ENCODE measurements at places on chromosomes 6 and 20. TPM values are rescaled to one million over a fixed set of nuclear protein-coding genes. Genes with fewer than 3 reads are reported as not detected.

GRCh38 chr20:10671221-10671918 is 2.4 kb downstream of the JAG1 start:
- peaks cover 37% of the 10 kb centered on the region for H3K4me1 ChIP-seq
- H3K27ac ChIP-seq, result peak overlapping the region; percentile 59
- peaks cover 3% of the 10 kb centered on the region for H3K27me3 ChIP-seq
- no peak for DNase-seq
- H3K4me3 ChIP-seq, result peak overlapping the region; percentile 87
- peaks cover 19% of the 10 kb centered on the region for H3K36me3 ChIP-seq

- H3K4me3 ChIP-seq, result no peak overlapping the region
- H3K4me1 ChIP-seq, result peaks cover 13% of the 10 kb centered on the region
- H3K27ac ChIP-seq, result no peak overlapping the region
Measured at GRCh38 chr6:54072635-54073313, 38.5 kb upstream of the MLIP start.

GRCh38 chr6:129009851-129010250 is 126.9 kb downstream of the LAMA2 start:
- no peaks in the 10 kb centered on the region for H3K36me3 ChIP-seq
- H3K27me3 ChIP-seq, result no peaks in the 10 kb centered on the region
- no peak for DNase-seq
- H3K27ac ChIP-seq, result no peak overlapping the region
- peaks cover 28% of the 10 kb centered on the region for H3K4me1 ChIP-seq

Gene TBX18
- total RNA-seq, result 8.2 TPM

GRCh38 chr6:160071805-160072690 is 49.6 kb upstream of the SLC22A1 start:
- H3K27me3 ChIP-seq, result no peaks in the 10 kb centered on the region
- no peak overlapping the region for H3K27ac ChIP-seq
- no peaks in the 10 kb centered on the region for H3K4me1 ChIP-seq
- peaks cover 50% of the 10 kb centered on the region for H3K36me3 ChIP-seq
- no peak overlapping the region for H3K4me3 ChIP-seq
- DNase-seq, result no peak

GRCh38 chr6:105109955-105110895 is 69.6 kb downstream of the POPDC3 start:
- H3K36me3 ChIP-seq, result peaks cover 18% of the 10 kb centered on the region
- no peak for DNase-seq
- peaks cover 11% of the 10 kb centered on the region for H3K4me1 ChIP-seq
- no peak overlapping the region for H3K4me3 ChIP-seq
- H3K27ac ChIP-seq, result no peak overlapping the region

- H3K36me3 ChIP-seq, result peaks cover 33% of the 10 kb centered on the region
- H3K27ac ChIP-seq, result no peak overlapping the region
- DNase-seq, result no peak
- no peak overlapping the region for H3K4me3 ChIP-seq
Measured at GRCh38 chr6:56567501-56567900, 75.2 kb downstream of the DST start.

- H3K36me3 ChIP-seq, result no peaks in the 10 kb centered on the region
- peaks cover 4% of the 10 kb centered on the region for H3K4me1 ChIP-seq
- H3K4me3 ChIP-seq, result no peak overlapping the region
- peaks cover 15% of the 10 kb centered on the region for H3K27me3 ChIP-seq
- H3K27ac ChIP-seq, result no peak overlapping the region
- DNase-seq, result no peak
Measured at GRCh38 chr6:141700819-141701218, 431.9 kb upstream of the GJE1 start.

Gene FABP7
- total RNA-seq, result 1.2 TPM

GRCh38 chr20:41617059-41617901 is 897 bp downstream of the CHD6 start:
- peaks cover 3% of the 10 kb centered on the region for H3K36me3 ChIP-seq
- DNase-seq, result no peak
- H3K27ac ChIP-seq, result peak overlapping the region; percentile 85
- peak overlapping the region; percentile 96 for H3K4me3 ChIP-seq

Gene XRN2
- 55.9 TPM for total RNA-seq

DNA sequence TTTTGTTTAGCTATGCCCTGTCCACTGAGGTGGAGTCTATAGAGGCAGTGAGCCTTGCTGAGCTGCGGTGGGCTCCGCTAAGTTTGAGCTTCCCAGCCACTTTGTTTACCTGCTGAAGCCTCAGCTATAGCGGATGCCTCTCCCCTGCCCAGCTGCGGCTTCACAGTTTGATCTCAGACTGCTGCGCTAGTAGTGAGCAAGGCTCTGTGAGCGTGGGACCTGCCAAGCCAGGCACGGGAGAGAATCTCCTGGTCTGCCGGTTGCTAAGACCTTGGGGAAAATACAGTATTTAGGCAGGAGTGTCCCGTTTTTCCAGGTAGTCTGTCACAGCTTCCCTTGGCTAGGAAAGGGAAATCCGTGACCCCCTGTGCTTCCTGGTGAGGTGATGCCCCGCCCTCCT is 138.4 kb downstream of the SMAP1 start:
- no peaks in the 10 kb centered on the region for H3K27me3 ChIP-seq
- no peak for DNase-seq
- H3K36me3 ChIP-seq, result peaks cover 17% of the 10 kb centered on the region
- H3K27ac ChIP-seq, result no peak overlapping the region
- H3K4me1 ChIP-seq, result no peaks in the 10 kb centered on the region

Gene PPP1R14C
- 19.2 TPM for total RNA-seq

DNA sequence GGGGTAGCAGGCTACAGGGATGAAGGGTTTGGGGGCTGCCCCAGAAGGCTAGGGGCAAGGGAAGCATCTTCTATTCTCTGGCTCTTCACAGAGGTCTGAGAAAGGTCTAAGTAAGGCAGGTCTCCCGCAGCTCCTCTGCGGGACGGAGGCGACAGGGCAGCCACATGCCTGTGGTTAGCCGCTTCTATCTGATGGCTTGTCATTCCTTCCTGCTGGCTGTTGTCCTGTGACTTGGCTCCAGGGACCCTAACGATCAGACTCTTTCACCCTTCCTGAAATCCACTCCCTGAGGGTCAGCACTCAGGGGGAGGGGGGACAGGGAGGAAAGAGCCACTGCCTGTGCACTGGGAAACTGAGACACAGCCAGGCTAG is 673 bp downstream of the CST7 start:
- H3K27me3 ChIP-seq, result peaks cover 4% of the 10 kb centered on the region
- no peaks in the 10 kb centered on the region for H3K4me1 ChIP-seq
- peak; percentile 45 for DNase-seq

DNA sequence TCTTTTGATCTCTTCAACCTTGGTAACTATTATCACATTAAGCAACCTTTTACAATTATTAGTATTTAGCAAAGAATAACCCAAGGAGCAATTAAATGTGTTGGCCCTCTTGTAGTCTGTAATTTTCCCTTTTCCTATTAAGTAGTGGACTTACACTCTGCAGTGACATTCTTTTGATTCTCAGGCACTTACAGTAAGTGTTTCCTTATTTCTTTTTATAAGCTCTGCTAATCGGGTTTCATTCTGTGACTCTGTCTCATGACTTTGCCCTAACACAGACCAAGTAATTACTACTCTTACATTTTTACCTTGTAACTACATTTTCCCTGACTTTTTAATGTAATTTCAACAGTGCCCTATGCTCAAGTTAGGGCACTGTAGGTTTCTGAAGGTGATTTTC is 104.0 kb upstream of the EPHA7 start:
- H3K4me3 ChIP-seq, result no peak overlapping the region
- no peak overlapping the region for H3K27ac ChIP-seq
- H3K27me3 ChIP-seq, result no peaks in the 10 kb centered on the region
- no peak for DNase-seq
- H3K4me1 ChIP-seq, result no peaks in the 10 kb centered on the region
- no peaks in the 10 kb centered on the region for H3K36me3 ChIP-seq

GRCh38 chr20:13341737-13342393 is 120.8 kb downstream of the ISM1 start:
- no peak overlapping the region for H3K27ac ChIP-seq
- no peak for DNase-seq

Gene IRF4
- total RNA-seq, result not detected

DNA sequence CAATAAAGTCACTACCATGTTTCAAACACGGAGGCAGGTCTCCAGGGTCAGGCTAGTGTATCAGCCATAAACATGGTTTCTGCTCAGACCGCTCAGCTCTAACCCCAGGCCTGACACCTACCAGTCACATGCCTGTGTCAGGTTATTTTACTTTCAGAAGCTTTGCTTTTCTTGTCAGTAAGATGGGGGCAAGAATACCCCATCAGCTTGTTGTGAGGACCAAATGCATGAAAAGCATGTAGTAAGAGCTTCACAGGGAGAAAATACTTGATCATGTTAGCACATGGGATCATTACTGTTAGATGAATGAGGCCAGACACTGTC is 65.2 kb upstream of the PIM1 start:
- peaks cover 46% of the 10 kb centered on the region for H3K4me1 ChIP-seq
- no peaks in the 10 kb centered on the region for H3K27me3 ChIP-seq
- H3K27ac ChIP-seq, result peak overlapping the region; percentile 98

- peaks cover 18% of the 10 kb centered on the region for H3K4me1 ChIP-seq
- H3K36me3 ChIP-seq, result peaks cover 13% of the 10 kb centered on the region
- H3K27ac ChIP-seq, result peak overlapping the region; percentile 75
- DNase-seq, result no peak
Measured at GRCh38 chr6:52976591-52977035, 18.5 kb downstream of the GSTA4 start.

DNA sequence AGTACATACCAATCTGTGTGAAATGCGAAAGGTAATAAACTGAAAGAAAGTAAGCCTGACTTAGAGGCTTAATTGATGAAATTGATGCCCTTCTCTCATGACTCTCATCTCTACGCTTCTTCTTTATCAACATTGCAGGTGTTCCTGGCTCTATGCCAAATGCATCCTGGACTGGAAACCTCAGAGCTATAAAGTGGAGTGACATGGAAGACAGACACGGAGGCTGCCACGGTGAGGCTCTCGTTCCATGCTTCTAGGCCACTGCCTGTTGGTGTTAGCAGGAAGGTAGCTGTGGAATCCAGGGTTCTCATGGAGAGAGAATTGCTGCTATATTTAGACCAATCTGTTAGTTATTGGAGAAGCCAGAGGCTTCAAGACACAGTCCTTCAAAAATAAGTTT is 73.2 kb downstream of the C6orf52 start:
- H3K27ac ChIP-seq, result no peak overlapping the region
- H3K36me3 ChIP-seq, result peaks cover 15% of the 10 kb centered on the region
- no peak overlapping the region for H3K4me3 ChIP-seq

- H3K4me1 ChIP-seq, result peaks cover 11% of the 10 kb centered on the region
- H3K27ac ChIP-seq, result no peak overlapping the region
- H3K27me3 ChIP-seq, result peaks cover 23% of the 10 kb centered on the region
- no peak for DNase-seq
- H3K4me3 ChIP-seq, result peak overlapping the region; percentile 82
Measured at GRCh38 chr6:19690325-19691075, 146.7 kb upstream of the ID4 start.

GRCh38 chr20:31698803-31699718 is 23.6 kb downstream of the BCL2L1 start:
- H3K27ac ChIP-seq, result peak overlapping the region; percentile 97
- H3K4me3 ChIP-seq, result peak overlapping the region; percentile 66
- peaks cover 24% of the 10 kb centered on the region for H3K4me1 ChIP-seq
- DNase-seq, result no peak

GRCh38 chr6:3444276-3445088 is 12.4 kb downstream of the SLC22A23 start:
- no peak overlapping the region for H3K4me3 ChIP-seq
- H3K27ac ChIP-seq, result peak overlapping the region; percentile 5
- peaks cover 24% of the 10 kb centered on the region for H3K4me1 ChIP-seq

DNA sequence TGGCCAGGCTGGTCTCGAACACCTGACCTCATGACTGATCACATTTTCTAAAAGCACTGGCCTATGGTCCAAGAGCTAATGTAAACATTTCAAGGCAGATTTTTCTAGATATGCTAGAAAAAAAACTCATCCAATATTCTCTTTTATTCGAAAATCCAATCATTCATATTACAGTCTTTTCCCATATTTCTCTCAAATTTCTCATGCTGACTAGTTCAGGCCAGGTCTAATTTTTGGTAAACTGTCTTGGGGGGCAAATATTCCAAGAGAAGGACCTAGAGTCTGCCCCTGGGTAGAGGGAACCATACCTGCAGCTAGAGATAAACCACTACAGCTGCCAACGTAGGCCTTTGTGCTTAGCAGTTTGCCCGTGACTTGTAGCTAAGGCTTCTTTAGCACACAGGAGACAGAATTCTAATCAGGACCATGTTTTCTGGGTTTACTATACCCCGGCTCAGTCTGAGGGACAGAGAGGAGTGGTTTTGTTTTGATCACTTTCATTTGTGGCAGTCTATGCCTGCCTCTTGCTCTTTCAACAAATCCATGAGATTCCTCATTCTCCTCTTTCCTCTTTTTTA is 71.8 kb upstream of the CITED2 start:
- H3K27me3 ChIP-seq, result no peaks in the 10 kb centered on the region
- H3K4me3 ChIP-seq, result no peak overlapping the region
- H3K27ac ChIP-seq, result no peak overlapping the region
- no peaks in the 10 kb centered on the region for H3K36me3 ChIP-seq
- H3K4me1 ChIP-seq, result peaks cover 23% of the 10 kb centered on the region

GRCh38 chr20:10648651-10649050 is 25.1 kb downstream of the JAG1 start:
- no peak overlapping the region for H3K4me3 ChIP-seq
- no peaks in the 10 kb centered on the region for H3K27me3 ChIP-seq
- H3K27ac ChIP-seq, result no peak overlapping the region
- DNase-seq, result no peak

DNA sequence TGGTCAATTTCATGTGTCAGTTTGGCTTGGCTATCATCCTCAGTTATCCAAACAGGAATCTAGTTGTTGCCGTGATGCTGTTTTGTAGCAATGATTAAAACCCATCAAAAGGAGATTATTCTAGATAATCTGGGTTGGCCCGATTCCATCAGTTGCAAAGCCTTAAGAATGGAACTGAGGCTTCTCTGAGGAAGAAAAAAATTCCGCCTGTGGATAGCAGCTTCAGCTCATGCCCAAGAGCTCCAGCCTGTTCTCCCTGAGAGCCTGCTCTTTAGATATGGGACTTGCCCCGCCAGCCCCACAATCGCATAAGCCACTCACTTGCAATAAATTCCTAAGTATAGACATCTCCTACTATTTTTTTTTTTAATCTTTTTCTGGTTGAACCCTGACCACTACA is 61.5 kb downstream of the SEL1L2 start:
- no peaks in the 10 kb centered on the region for H3K4me1 ChIP-seq
- no peaks in the 10 kb centered on the region for H3K36me3 ChIP-seq
- H3K4me3 ChIP-seq, result no peak overlapping the region
- H3K27ac ChIP-seq, result no peak overlapping the region
- DNase-seq, result no peak

- no peaks in the 10 kb centered on the region for H3K27me3 ChIP-seq
- no peak for DNase-seq
- no peak overlapping the region for H3K4me3 ChIP-seq
- no peak overlapping the region for H3K27ac ChIP-seq
- H3K36me3 ChIP-seq, result no peaks in the 10 kb centered on the region
Measured at GRCh38 chr6:8562125-8562524, 126.8 kb upstream of the SLC35B3 start.

DNA sequence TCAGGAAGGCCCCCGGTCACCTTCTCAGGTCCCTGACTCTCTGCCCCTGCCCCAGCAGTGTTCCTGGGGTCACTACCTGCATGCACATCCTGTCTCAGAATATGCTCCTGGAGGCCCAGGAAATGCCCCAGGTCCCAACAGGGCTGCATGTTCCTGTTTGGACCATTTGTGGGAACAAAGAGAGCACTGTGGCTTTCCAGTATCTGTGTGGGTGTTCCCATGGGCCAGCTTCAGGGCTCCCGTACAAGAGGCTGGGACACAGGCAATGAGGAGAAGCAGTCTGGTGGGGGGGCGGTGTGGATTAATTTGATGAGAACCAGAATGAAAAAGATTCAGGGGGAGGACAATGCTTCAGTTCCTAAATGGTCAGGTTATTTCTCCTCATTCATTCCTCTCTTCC is 61.5 kb upstream of the GGTLC1 start:
- no peaks in the 10 kb centered on the region for H3K4me1 ChIP-seq
- DNase-seq, result no peak
- H3K27me3 ChIP-seq, result peaks cover 16% of the 10 kb centered on the region
- no peak overlapping the region for H3K4me3 ChIP-seq
